Daoy (cell line): ENCODE measurements at places on chromosomes 3 and 15. TPM values are rescaled to one million over a fixed set of nuclear protein-coding genes. Genes with fewer than 3 reads are reported as not detected.

RETNLB gene
- total RNA-seq = not detected in 2 replicates

A4GNT gene
- not detected in 2 replicates for total RNA-seq

GRCh38 chr15:38252481-38253350, at the start of gene SPRED1:
TSS of gene SPRED1 (plus strand) at chr15:38252836. CDS start at chr15:38253186, 350 bp downstream.
- DNase-seq = peak; percentile 58

- no peak for DNase-seq
Observed at GRCh38 chr3:48407542-48408099, 22.3 kb downstream of the PLXNB1 start.

DNA sequence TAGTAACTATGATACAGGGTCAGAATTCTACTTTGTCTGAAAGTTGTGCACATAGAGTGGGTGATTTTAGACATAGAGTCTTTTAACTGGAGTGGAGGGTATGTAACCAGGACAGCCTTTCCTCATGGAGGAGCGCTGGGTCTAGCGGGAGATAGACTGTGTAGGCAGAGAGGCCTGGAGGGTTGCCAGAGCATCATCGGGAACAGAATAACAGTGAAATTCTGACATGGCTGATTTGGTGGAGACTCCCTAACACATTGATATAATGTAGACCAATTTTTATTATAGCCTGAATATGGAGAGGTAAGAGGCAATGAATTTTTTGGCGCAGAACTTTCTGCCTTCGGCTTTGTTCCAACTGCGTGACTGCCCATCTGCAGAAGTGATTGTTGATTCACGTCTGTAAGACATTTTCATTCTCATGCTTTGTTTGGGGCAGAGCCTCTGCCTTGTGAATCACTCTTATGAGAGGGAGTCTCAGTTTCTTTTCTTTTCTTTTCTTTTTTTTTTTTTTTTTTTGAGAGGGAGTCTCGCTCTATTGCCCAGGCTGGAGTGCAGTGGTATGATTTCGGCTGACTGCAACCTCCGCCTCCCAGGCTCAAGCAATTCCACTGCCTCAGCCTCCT, 16.0 kb downstream of the LPP start:
- DNase-seq = no peak

- no peak for DNase-seq
Observed at GRCh38 chr3:153373606-153374005, 211.6 kb downstream of the RAP2B start.

GRCh38 chr3:71356265-71356664, 227.3 kb downstream of the FOXP1 start:
- no peak for DNase-seq

GRCh38 chr3:155426524-155427230, 133.2 kb upstream of the STRIT1 start:
- DNase-seq = no peak

DNA sequence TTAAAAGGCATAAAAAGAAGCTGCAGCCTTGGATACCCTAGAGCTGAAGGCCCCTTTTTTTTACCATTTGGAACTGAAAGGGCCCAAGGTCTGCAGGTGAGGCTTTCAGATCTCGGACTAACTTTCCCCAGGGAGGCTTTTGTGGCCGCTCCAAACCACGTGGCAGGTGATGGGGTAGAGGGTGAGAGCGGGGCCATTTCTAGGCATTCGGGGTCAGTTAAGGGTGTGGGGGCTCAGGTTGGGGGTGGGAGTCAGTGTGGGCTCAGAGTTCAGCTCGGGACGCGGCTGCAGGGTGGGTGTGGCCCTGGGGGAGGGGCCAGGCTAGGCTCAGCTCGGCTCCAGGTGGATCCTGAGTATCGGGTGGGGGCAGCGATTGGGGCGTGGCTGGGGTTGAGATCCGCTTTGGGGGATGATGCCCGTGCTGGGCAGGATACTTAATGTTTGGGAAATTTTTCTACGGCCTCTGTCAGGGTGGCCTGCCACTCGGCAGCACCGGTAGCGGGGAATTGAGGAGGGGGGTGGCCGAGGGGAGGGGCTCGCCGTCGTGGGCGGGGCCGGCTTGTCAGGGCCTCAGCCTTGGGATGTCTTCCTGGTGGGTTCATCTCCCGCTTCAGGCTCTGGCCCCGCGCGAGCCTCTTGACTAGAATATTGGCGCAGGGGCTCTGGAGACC, 2.5 kb downstream of the KLF13 start:
- DNase-seq = no peak

GRCh38 chr3:169337500-169338078, 325.9 kb downstream of the MECOM start:
- no peak for DNase-seq
